ENCODE measurements at places on chromosomes 1 and 21. TPM values are rescaled to one million over a fixed set of nuclear protein-coding genes. Genes with fewer than 3 reads are reported as not detected.

GBP6 gene
- total RNA-seq, result not detected

TCP10L gene
- total RNA-seq, result not detected

STYXL2 gene
- 99.7 TPM for total RNA-seq

MSH4 gene
- total RNA-seq, result 1.0 TPM

SEC16B gene
- 5.7 TPM for total RNA-seq

LDLRAD1 gene
- total RNA-seq, result not detected

CRYAA gene
- total RNA-seq, result not detected

RGSL1 gene
- total RNA-seq, result not detected

OPTC gene
- not detected for total RNA-seq

SELENBP1 gene
- 74.6 TPM for total RNA-seq

TINAGL1 gene
- 17.2 TPM for total RNA-seq

CD52 gene
- not detected for total RNA-seq

MATN1 gene
- 1.6 TPM for total RNA-seq

ATF3 gene
- 4.7 TPM for total RNA-seq

B3GALT5 gene
- total RNA-seq, result under 0.01 TPM

GPN2 gene
- 6.3 TPM for total RNA-seq

CD244 gene
- total RNA-seq, result 1.6 TPM

GPATCH2 gene
- 15.7 TPM for total RNA-seq

MTARC1 gene
- 5.2 TPM for total RNA-seq

LCE2B gene
- not detected for total RNA-seq

C1orf185 gene
- not detected for total RNA-seq

GABRD gene
- total RNA-seq, result under 0.01 TPM

ZZZ3 gene
- 82.5 TPM for total RNA-seq

OR2L2 gene
- not detected for total RNA-seq

UBASH3A gene
- under 0.01 TPM for total RNA-seq

OR2T2 gene
- not detected for total RNA-seq

TLCD4 gene
- total RNA-seq, result 17.7 TPM

PLA2G2F gene
- not detected for total RNA-seq

KPNA6 gene
- total RNA-seq, result 17.7 TPM

LRRC3 gene
- 0.52 TPM for total RNA-seq

FAM177B gene
- not detected for total RNA-seq

CLCNKA gene
- under 0.01 TPM for total RNA-seq

SH2D1B gene
- total RNA-seq, result 0.52 TPM

CBR3 gene
- total RNA-seq, result 1.6 TPM

NFYC gene
- total RNA-seq, result 28.2 TPM

SERPINC1 gene
- not detected for total RNA-seq

KRTAP20-2 gene
- total RNA-seq, result not detected

PTPN14 gene
- 19.8 TPM for total RNA-seq

SPATA6 gene
- 50.1 TPM for total RNA-seq

DNASE2B gene
- not detected for total RNA-seq

TEX38 gene
- not detected for total RNA-seq

VWA1 gene
- 11.0 TPM for total RNA-seq

KCNH1 gene
- total RNA-seq, result 0.52 TPM

HPCA gene
- not detected for total RNA-seq

KRTAP12-2 gene
- total RNA-seq, result not detected

G0S2 gene
- total RNA-seq, result 78.8 TPM

TDRD10 gene
- 1.0 TPM for total RNA-seq

GBP4 gene
- total RNA-seq, result 3.7 TPM

S100A12 gene
- 23.0 TPM for total RNA-seq
